ENCODE measurements at places on chromosomes 5 and 9. TPM values are rescaled to one million over a fixed set of nuclear protein-coding genes. Genes with fewer than 3 reads are reported as not detected.
A peak's percentile ranks its signal among the peaks of the same experiment; 100 is the strongest.

DNA sequence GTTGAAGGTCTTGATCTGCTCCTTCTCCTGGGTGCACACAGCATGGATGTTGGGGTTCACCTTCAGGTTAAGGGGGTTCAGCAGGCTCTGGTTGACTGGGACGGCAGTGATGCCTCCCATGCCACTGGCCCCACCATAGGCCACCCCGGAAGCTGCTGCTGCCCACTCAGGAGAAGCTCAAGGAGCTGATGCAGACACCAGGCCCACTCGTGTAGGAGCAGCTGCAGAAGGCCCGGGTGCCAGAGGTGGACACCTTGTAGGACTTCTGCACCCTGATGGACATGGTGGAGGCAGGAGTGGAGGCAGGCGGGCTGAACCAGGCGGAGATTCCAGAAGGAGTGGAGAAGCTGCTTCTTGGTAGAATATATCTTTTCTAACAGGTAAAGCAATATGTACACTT is 171.2 kb downstream of the PPP2R2B start:
- no peak overlapping the region for H3K27ac ChIP-seq
- DNase-seq, result no peak
- no peaks in the 10 kb centered on the region for H3K36me3 ChIP-seq
- no peaks in the 10 kb centered on the region for H3K27me3 ChIP-seq
- no peak overlapping the region for H3K4me3 ChIP-seq

GRCh38 chr5:22596404-22596970 is 256.7 kb downstream of the CDH12 start:
- H3K27me3 ChIP-seq, result no peaks in the 10 kb centered on the region
- peak; percentile 4 for DNase-seq
- no peak overlapping the region for H3K27ac ChIP-seq
- H3K4me3 ChIP-seq, result no peak overlapping the region
- no peaks in the 10 kb centered on the region for H3K36me3 ChIP-seq
- H3K4me1 ChIP-seq, result no peaks in the 10 kb centered on the region

DNA sequence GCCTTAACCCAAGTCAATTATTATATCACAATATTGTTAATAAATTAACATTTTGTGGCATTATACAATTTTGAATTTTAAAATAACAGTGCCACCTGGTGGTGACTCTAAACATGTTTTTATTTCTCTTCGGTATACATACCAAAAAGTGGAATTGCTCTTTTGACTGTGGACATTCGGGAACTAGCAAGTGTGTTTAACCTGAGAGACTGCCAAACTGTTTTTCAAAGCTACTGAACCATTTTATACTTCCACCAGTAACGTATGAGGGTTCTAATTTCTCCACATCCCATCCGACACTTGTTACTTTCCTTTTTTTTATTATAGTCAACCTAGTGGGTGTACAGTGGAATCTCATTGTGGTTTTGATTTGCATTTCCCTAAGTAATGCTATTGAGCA is 18.3 kb upstream of the HSDL2 start:
- H3K36me3 ChIP-seq, result no peaks in the 10 kb centered on the region
- H3K4me3 ChIP-seq, result no peak overlapping the region
- no peak overlapping the region for H3K27ac ChIP-seq
- H3K4me1 ChIP-seq, result no peaks in the 10 kb centered on the region

The SGCD gene
- not detected for total RNA-seq
